Stimulated activated CD8-positive, alpha-beta memory T cell treated with anti-CD3 and anti-CD28 coated beads, Interleukin-12 subunit alpha, Interleukin-12 subunit beta, amount 100 ng/mL, for 4 hours (primary cell): ENCODE measurements at places on chromosomes 5 and 9.

DNA sequence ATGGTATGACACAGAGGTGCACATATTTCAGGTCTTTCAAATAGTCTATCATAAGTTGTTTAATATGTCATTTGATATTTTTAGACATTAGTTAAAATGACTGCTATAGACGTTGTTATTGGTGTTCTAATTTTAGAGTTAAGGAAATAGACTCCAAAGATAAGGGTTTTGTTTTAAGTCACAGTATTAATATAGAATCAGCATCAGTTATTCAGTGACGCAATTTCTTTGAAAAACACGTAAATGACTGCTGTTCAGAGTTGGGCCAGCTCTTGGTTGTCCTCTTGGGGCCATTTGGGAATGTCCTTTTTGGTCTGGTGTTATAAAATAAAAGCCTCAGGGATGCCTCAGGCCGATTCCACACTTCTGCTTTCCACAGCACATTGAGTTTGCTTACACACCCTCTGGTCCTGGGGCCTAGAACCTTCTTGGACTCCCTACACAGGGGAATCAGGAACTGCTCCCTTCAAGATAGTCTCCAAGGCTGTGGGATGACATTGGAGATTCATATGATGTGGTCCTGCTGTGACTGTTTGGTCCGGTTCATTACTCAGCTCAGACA is 14.3 kb downstream of the OTULIN start:
- no peak for DNase-seq

DNA sequence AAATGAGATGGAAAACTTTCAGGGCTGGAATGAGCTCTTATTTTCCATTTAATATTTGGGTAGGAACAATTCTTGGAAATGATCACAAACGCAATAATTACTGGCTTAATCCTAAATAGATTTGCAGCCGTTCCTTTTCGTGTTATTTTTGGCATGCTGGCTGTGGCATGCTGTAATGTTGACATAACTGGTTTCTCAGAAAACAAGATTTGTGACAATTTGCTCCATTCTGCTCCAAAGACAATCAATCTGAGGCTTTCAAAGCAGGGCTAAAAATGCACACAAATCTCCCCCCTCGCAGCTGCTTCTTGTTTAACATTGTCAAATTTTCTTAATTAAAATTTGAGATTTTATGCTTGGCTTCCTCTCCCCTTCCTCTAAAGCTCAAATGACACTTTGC is 151.2 kb downstream of the TTC39B start:
- no peak for DNase-seq

- DNase-seq: no peak
These were observed 53.9 kb downstream of the PSD2 start for GRCh38 chr5:139849501-139849900.

- no peak for DNase-seq
These were observed 279.7 kb downstream of the EBF1 start for GRCh38 chr5:158819840-158820620.

GRCh38 chr5:5105531-5105930 is 34.6 kb upstream of the ADAMTS16 start:
- DNase-seq: no peak

DNA sequence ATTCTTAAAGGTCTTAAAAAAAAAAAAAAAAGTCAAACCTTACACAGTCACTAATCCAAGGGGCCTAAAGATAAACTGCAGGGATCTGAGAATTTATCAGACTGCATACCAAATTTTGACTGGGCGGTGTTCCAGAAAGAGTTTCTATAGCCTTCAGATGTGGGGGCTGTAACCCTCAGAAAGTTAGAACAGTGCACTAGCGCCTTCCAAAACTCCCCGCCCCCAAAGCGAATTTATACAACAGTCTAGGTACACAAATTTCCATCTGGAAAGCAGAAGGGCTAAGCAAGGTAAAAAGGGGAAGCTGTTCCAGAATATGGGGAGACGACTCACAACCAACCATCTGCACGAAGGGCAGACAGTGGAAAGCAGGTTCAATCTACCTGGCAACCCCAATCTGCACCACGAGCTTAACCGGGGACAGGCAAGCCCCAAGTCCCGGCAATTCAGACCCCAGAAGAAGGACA is 813 bp downstream of the ERMP1 start:
- no peak for DNase-seq

DNA sequence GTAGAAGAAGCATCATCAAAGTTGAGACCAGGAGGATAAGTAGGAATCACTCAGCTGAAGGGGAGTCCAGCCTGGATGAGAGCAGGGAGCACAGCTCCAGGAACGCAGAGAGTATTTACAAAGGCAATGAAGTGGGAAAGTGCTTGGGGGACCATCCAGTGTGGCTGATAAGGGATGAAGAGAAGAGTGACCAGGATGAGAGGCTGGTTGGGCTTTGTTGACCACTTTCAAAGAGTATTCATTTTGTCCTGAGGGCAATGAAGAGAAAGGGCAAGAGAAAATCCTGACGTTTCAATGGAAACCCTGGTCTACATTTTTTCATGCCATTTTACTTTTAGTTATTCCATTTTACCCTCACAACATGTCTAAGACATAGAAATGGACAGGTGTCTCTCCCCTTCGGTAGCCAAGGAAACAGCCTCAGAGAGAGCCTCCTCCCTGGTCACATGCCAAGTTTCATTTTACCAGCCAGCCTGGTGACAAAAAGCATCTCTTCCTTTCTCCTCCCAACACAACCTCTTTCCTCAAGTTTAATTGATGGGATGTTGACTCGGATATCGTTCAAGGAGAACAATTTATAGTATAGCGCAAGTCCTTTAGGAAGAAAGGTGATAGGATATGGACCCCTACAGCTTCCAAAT is 492.7 kb upstream of the CLINT1 start:
- DNase-seq: no peak

GRCh38 chr5:57621624-57622023 is 139.0 kb upstream of the ACTBL2 start:
- DNase-seq: no peak

DNA sequence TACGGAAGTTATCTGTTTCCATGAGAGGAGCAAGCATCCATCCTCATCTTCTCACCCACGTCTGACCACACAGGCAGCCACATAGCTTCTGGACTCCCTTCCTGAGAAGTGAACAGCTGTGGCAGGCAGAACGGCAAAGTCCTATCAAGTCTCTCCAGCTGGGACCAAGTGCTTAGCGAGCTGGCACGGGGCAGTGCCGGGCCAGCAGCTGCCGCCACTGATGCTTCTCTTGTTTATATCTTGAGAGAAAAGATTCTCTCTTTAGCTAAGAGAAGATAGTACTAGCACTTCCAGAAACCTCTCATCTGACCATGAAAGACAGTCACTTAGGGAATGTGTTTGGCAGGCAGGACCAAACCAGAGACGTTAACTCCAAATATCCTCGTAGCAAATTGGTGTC is 37.2 kb downstream of the PLAC8L1 start:
- DNase-seq: no peak

DNA sequence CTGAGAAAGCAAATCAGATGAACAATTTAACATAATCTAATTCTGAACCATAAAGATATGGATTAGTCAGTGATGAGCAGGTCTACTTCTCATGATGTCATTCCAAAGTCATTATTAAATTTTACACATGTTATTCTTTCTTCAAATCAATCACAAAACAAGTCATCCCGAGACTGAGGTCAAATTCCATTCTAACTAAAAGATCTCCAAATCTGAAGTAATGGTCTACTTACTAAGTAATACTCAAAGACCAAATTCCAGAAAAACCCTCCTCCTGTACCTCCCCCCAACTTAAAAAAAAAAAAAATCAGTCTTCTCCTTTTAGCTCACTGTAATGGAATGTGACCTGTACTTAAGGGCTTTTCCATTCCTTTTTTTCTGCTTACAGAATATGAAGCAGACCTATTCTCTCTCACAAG is 4.7 kb downstream of the PFDN1 start:
- no peak for DNase-seq

- DNase-seq: no peak
These were observed 324.4 kb downstream of the BRINP1 start for GRCh38 chr9:119044806-119045205.

GRCh38 chr5:111930905-111931461 is 174.0 kb upstream of the NREP start:
- no peak for DNase-seq

DNA sequence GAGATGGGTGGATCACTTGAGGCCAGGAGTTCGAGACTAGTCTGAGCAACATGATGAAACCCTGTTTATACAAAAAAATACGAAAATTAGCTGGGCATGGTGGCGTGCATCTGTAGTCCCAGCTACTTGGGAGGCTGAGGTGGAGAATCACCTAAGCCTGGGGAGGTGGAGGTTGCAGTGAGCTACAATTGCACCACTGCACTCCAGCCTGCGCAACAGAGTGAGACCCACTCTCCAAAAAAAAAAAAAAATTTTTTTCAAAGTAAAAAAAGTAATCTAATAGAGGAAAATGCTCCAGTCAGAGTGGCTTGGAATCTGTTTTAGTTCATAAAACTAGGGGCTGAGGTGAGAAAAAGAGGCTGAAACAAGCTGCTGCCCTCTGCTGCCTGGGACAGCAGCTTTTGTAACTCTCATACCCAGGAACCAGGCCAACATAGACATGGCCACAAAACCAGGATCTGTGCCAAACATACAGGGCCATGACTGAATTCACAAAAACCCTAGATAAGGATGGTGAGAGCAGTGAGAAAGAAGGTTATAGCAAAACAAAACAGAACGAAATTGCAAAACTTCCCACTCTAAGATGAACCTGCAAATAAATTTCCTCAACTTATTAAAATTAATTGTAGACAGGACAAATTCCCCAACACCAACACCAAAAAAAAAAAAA is 13.1 kb upstream of the DCAF12 start:
- no peak for DNase-seq

GRCh38 chr5:3943859-3944258 is 348.2 kb downstream of the IRX1 start:
- no peak for DNase-seq

- no peak for DNase-seq
These were observed 141.2 kb downstream of the ACER2 start for GRCh38 chr9:19550009-19550408.

- no peak for DNase-seq
These were observed 106.3 kb downstream of the DMXL1 start for GRCh38 chr5:119177226-119177625.

- DNase-seq: no peak
These were observed 5.7 kb upstream of the TICAM2 start for GRCh38 chr5:115607935-115608334.

DNA sequence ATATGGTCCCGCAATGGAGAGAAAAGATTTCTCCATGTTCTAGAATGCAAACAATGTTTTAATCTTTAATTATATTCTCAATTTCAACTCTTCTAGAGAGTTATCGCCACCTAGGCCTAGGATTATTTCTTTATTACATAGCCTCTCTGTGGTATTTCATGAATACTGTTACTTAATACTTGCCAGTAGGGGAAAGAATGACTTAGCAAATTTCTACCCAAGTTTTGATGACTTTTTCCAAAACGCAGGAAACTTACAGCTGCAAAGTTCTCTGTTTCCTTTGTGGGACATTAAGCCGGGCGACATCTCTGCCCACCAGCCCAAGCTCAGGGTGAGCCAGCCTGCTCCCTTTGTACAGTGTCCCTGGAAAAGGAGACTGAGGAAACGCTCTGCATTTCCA is 73.8 kb downstream of the MED27 start:
- DNase-seq: no peak

DNA sequence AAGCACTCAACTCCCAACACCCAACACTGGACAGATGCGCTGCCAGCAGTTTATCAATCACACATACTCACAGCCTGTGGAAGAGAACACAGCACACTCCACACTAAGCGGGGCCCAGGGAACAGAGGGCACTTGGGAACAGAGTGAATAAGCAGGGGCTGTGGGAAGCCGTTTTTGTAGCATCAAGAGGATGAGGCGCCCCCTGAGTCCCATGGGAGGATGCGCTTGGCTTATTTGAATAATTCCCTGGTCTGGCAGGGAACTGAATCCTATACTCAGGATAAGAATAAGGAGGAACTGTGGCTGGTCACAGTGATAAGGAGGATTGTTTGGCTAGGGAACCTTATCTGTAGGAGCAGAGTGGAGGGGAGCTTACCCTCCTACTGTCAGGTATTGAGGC is 96.1 kb upstream of the DNAH5 start:
- DNase-seq: no peak

DNA sequence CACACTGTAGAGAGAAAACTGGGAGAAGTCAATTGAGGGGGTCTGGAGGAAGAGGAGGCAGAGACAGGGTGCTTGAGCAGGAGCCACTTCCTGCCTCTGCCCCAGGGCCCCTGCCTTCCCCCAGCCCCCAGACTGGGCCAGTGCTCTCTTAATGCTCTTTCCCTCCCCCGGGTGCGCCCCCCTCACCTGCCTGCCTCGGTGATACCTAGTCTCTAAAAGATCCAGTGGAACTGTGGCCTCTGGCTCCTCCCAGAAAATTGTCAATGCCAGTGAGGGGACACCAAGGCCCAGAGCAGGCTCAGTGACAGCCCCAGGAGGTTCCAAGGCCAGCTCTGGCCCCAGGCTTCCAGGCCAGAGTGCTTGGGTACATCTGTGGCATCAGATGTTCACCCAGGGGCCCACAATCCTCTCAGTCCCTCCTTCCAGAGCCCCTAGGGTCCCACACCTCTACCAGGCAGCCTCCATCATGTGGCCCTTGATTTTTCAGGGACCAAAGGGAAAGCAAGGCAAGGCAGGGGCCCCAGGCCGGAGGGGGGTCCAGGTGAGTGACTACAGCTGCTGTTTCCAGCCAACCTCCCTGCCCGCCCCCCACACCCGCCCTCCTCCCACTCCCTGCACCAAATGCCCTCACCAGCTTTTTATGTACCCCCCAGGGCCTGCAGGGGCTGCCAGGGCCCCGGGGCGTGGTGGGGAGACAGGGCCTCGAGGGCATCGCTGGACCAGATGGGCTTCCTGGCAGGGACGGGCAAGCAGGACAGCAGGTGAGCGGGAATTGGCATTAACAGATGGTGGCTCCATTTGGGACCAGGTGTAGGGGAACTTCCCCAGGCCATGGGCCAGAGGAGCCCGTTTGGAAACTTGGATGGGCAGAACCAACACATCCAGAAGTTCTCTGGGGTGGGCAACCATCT is 33.1 kb upstream of the ORM1 start:
- DNase-seq: no peak

DNA sequence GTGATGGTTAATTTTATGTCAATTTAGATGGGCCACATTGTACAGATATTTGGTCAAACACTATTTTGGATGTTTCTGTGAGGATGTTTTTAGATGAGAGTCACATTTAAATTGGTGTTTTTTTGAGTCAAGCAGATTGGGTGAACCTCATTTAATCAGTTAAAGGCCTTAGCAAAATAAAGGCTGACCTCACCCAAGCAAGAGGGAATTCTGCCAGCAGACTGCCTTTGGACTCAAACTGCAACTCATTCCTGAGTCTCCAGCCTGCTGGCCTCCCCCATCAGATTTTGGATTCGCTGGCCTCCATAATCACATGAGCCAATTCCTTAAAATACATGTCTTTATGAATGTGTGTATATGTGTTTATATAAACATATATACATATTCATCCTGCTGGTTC is 282.7 kb upstream of the POU5F2 start:
- DNase-seq: no peak
